Stimulated activated CD4-positive, alpha-beta T cell treated with anti-CD3 and anti-CD28 coated beads, Interleukin-4, amount 100 ng/mL, for 48 hours (primary cell): ENCODE measurements at places on chromosomes 12 and 14.

DNA sequence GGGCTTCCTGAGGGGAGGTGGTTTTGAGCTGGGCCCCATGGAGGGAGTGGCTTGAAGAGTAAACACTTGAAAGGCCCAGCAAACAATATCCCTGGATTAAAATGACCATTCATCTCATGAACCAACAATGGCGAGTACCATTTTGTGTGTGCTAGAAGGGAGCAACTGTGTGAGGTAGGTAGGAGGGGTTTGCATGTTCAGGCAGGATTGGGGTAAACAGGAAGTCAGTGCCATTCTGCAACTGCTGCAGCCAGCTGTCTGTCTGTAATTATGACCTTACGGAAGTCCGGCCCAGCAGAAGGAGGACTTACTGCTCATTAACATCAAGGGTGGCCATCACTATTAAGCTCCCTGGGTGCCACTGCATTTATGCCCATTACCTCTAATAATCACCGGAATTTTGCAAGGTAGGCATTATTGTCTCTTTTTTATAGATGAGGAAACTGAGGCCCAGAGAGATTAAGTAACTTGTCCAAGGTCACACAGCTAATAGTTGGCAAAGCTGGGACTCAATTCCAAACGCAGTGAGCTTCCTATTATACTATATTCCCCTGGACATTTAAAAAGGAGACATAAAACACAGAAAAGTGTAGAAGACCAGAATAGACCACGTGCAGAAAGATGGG, 16.6 kb upstream of the IFI27L2 start:
- no peak for DNase-seq

GRCh38 chr12:93848523-93849101, 171.4 kb downstream of the CRADD start:
- no peak for DNase-seq

DNA sequence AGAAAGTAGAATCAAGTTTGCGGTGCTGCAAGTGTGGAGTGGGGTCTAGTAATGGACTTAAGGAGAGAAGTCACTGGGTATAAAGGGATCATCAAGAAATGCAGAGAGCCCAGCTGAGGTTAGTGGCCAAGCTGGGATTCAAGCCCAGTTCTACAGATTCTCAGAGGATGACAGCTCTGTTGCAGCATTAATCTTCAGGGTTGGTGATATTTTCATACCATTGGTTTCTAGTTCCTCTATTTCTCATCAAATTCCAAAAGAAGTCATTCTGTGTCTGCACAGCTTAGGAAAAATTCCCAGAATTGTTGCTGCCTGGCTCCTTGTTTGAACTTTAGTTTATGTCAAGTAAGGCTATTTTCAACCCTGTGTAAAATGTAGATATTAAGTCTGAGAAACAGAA, 169.5 kb upstream of the NTF3 start:
- DNase-seq, result no peak

DNA sequence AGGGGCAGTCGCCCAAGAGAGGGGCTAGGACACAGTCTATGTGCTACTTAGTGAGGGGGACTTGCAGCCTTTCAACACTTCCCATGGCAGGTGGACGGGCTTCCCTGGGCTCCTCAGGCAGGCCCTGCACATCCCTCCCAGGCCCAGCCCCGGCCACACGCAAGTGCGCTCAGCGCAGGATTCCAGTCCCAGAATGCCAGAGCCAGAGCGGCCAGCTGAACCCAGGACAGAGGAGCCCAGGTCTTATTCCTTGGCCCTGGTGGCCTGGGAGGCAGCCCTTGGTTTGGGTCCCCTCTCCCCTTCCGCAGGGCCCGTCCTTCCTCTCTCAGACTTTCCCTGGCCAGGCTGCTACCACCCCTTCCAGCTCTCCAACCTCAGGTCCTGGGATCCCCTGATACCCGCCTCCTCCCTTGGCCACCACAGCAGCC, 12.0 kb downstream of the DLK1 start:
- DNase-seq, result no peak

DNA sequence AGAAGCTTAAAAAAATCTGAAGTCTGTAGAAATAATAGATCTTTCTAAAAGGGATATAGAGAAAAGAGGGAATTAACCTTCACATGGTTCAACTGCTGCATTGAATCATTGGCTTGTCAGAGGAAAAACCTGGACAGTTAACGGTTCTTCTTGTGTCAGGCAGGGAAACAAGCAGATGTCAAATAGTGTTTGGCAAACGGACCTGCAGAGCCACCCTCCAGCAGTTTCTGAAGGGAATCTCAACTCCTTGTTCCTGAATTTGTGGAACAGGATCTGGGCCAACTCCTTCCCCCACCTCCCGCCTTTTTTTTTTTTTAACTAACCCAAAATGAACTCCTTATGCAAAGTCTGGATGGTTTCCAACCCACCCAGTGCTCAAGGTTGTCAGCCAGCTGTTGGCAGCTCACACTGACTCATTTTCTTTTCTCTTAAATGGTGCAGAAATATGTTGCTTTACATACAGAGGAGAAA, 187.3 kb downstream of the CAND1 start:
- no peak for DNase-seq

GRCh38 chr12:126191031-126191891, 1126.0 kb downstream of the AACS start:
- DNase-seq, result no peak

DNA sequence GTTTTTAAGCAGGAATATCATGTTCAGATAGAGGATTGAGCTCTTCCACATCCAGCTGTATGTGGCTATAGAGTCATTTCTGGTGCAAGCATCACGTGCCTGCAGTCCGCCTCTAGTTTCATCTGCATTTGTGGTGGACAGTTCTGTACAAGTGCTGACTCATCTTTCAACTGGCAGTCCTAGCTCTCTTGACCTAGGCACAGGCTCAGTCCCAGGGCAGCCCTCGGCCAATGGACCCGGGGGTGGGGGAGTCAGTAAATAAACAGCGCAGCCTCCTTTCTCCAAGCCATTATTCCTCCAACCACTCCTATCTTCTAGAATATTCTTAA, 41.8 kb upstream of the FRMD6 start:
- no peak for DNase-seq

- DNase-seq, result no peak
Measured at GRCh38 chr12:100574187-100575074, 947 bp downstream of the GAS2L3 start.

- DNase-seq, result no peak
Measured at GRCh38 chr14:90184571-90185266, 71.6 kb upstream of the PSMC1 start.
